ENCODE measurements at places on chromosomes 4 and X.
A peak's percentile ranks its signal among the peaks of the same experiment; 100 is the strongest.

DNA sequence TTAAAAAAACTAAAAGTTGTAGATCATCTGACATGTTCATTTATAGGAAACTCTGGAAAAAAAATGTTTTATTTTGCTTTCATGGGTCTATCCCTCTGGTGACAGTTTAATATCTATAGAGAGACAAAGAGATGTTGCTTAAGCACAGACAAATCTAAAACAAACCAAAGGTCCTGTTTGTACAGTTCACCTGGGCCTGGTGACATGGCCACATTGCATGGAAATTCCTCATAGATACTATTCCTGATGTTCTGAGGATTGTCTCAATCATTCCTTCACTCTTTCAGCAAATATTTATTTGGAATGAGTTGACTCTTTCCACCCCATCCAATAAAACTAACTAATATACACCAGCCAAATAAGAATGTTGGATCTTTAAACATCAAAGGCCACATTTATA, 259.1 kb upstream of the NOCT start:
- no peak for DNase-seq

GRCh38 chr4:71430609-71431008, 91.8 kb downstream of the SLC4A4 start:
- DNase-seq: no peak

DNA sequence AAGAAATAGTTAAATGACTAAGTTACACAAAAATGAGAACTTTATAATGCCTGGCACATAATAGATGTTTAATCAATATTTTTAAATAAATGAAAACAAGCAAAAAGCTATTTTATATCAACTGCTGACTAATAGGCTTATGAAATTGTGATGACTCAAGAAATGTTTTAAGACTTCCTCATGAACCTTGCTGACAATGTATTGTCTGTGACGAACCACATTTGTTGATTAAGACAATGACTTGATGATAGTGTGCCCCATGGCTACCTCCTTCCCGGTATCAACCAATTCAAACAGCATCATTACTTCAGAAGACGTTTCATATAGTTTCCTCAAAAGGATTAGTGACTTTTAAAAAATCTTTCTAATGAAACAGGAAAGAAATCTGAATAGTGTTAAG, 7.9 kb downstream of the CXCL6 start:
- no peak for DNase-seq

DNA sequence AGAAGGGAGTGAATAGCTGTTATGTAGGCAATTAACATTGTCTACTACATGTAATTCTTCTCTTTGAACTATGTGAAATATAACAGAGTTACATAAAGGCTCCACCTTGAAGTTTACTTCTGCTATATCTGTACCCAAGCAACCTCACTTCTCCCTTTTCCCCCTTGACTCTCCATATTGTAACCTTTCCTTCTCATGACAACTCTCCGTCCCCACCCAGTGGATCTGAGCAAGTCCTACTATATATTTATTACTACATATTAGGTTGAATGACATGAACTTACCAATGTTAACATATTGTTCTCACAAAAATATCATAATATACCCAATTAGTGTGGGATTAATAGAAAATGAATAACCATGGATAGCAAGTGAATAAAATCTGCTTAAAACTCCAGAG, 93.2 kb upstream of the ATP8A1 start:
- DNase-seq: peak; percentile 43

- no peak for DNase-seq
Observed at GRCh38 chr4:107404591-107405300, 315.3 kb downstream of the PAPSS1 start.

DNA sequence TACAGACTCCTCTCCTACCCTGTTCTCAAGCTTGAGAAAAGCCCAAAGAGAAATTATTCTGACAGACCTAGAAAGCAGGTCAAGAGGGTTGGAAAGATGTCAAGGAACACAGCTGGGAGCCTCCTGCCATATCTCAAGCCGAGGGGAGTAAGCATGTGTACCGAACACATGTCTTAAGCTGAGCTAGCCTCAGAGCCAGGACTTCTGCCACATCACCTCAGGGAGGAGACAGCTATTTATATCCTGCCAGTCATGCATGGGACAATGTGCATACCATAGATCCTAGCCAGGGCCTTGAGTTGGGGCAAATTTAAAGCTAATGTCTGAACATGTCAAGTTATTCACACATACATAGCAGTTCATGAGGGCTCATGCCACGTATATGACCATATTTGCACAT, 11.8 kb downstream of the TMEM31 start:
- DNase-seq: no peak

GRCh38 chrX:97389761-97390192, 506.1 kb downstream of the RPA4 start:
- no peak for DNase-seq

- DNase-seq: no peak
Observed at GRCh38 chr4:14176613-14177012, 549.1 kb upstream of the BOD1L1 start.

DNA sequence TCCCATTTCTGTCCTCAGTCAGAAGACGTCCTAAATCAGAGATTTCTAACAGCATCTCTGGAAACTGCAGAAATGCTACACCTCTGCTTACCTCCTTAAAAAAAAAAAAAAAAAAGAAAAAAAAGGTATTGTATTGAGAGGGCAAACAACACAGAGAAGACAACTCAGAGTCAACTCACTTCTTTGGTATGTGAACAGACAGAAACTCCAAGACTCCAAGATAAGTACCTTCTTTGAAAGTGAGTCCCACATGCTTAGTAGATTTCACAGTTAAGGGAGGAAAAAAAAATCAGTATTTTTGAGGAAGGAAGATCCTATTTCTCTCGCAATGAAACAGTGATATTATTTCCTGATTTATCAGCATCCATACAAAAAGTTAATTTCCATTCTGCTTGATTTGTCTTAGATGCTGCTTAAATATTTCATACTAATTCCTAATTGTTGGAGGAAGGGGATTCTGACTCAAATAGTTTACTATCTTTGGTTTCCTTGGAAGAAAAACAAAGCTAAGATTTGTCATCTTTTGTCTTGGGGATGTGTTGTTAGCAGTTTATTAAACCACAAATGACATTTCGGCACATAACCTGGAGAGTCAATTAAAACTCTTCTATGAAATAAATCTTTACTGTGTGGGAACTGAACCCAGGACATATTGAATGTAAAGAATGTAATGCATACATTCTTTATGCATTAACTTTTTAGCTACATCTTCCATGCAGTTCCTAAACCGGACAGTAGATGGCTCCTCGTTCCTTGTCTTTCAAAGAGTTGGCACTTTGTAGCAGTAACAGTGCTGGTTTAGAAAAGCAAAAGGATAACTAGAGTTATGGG, 4.7 kb downstream of the RASGEF1B start:
- DNase-seq: peak; percentile 81

- DNase-seq: no peak
Observed at GRCh38 chr4:14827111-14827510, 175.2 kb upstream of the CPEB2 start.

GRCh38 chrX:154750301-154751202, at the start of gene GAB3:
Gene GAB3, minus strand, starts transcription at chrX:154751077. Its CDS starts 52 bp downstream, at chrX:154751025.
- peak; percentile 53 for DNase-seq

DNA sequence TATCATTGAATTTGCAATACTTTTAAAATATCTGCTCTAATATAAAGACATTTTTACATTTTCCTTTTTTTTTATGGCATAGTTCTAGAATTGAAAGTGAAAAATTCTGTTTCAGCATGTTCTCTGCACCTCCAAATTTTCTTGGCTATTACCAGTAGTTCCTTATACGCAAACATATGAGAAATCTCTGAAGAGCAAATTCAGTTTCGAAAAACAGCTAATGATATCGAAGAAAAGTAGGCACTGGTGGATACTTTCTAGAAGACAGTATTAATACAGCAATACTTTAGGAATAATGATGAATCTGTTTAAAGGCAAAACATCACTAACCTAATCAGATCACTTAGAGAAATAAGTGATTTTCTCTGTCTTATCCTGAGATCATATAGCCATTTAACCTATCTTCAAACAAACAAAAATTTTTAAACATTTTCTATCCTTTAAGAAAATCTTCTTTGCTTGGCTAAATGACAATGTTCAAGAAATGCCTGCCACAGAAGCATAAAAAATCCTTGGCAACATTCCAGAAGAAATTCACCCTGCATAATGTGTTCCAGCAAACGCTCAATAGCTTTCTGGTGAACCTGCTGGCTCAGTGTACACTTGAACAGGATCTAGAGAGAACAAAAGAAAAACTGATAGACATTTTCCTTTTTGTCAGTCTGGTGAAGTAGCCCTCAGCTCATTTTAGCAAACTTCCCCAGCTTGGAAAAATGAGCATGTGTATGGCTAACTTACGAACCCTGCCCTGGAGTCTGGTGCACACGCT, 51.2 kb upstream of the KLF3 start:
- no peak for DNase-seq

- peak; percentile 23 for DNase-seq
Observed at GRCh38 chr4:24551492-24552289, 32.7 kb downstream of the DHX15 start.

- no peak for DNase-seq
Observed at GRCh38 chrX:143462696-143463095, 54.6 kb downstream of the SPANXN3 start.

GRCh38 chrX:124346877-124347241, 496 bp downstream of the SH2D1A start:
- no peak for DNase-seq

DNA sequence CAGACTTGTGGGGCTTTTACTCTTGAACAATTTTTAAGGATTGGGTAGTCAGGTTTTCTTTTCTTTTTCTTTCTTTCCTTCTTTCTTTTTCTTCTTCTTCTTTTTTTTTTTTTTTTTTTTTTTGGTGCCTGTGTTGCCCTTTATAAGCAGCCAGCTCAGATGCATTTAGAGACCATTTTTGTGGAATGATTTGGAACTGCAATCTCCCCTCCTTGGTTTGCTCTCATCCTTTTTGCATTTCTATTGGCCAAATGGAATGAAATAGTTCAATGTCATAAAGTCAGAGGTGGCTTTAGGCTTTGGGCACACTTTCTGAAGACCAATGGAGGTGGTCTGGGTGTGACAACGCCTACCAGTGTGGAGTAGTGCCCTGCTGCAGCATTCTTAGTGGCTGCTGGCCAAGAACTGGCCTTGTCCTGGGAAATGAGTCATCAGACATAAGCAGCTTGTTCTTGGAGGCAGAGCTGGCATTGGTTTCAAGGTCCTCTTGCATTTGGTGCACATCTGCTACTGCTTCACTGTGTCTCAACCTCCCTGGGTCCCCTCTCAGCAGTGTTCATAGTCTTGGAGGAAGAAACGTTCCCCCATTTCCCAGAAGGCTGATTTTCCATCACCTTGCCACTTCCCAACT, 84.5 kb downstream of the CT47B1 start:
- DNase-seq: no peak

DNA sequence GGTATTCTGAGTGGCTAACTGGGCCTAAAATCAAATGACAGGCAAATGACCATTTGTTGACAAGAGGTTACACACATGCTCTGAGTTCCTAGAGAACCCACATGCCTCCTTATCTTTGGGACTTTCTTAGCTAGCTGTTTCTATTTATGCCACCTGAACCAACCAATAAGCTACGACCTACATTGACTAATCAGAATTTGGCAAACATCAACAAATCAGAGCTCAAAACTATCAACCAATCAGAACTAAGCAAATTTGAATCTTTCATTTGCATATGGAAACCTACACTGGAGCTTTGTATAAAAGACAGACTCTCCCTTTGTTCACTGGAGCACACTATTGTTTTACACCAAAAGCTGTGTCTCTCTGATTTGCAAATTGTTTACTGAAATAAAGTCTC, 192.0 kb downstream of the CXXC4 start:
- DNase-seq: no peak

- DNase-seq: no peak
Observed at GRCh38 chrX:37361596-37361995, 12.4 kb downstream of the PRRG1 start.

- no peak for DNase-seq
Observed at GRCh38 chrX:34927866-34928265, 14.7 kb upstream of the FAM47B start.

GRCh38 chr4:7103607-7104365, 35.9 kb upstream of the GRPEL1 start:
- DNase-seq: no peak

GRCh38 chrX:34918856-34919255, 23.7 kb upstream of the FAM47B start:
- no peak for DNase-seq

DNA sequence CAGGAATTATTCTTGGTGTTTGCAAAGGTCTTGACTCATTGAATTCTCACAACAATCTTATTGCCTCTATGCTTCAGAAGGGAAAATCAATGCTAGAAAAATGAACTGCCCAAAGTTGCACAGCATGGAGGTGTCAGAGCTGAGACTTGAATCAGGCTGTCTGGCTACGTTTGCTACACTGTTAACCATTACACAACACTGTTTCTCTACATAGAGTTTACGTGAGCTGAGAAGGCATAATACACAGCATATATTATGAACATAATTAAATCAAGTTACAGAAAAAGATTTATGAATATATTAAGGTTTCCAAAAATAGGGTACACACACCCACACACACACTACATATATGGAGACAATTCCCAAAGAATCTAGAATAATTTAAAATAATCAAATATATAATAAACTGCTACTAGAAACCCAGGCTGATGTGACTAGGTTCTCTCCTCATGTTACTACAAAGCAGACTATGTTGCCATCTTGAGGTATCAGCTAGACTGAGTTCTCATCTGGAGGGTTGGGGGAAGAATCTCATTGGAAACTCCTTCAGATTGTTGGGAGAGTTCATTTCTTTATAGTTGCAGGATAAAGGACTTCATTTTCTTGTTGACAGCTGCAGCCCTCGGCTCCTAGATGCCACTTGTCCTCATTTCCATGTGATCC, 1270.5 kb downstream of the ARAP2 start:
- DNase-seq: no peak

DNA sequence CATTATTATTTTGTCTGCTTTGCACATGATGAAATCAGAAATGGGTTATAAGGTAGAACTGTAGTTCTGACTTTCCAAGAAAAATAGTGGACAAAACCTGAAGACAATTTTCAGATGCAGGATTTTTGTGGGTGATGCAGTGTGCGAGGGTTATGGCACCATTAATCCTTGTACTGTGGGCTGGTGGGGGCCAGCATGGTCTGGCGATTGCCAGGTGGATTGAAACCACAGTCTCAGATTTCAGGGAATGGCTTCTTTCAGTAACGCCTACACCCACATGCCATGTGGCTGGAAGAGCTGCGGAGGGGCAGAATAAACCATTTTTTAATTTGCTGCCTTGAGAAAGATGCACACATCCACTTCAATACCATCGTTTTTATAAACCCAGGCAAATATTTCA, 150.5 kb downstream of the ARSF start:
- no peak for DNase-seq

- peak; percentile 75 for DNase-seq
Observed at GRCh38 chr4:2931512-2932301, 31.5 kb downstream of the NOP14 start.

GRCh38 chr4:83112678-83113428, 1.7 kb downstream of the PLAC8 start:
- peak; percentile 33 for DNase-seq

DNA sequence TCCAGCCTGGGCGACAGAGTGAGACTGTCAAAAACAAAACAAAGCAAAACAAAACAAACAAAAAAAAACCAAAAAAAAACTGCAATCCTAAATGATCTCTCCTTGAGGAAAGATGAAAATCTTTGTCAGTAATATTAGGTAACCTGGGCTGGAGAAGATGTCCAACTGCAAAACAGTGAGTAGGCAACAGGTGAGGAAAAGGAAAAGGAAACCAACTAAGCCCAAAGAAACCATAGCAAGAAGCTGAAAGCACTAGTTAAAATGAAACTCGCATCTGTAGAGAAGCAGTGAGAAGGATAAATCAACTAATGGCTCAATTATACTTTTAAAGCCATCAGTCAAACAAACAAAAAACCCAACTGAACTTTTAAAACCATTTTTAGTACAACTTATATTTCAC, 54.2 kb downstream of the ENOX2 start:
- DNase-seq: no peak

All from CD4-positive, alpha-beta T cell treated with Interleukin-12 subunit alpha and Interleukin-12 subunit beta, for 1 hour (primary cell).